Stimulated activated CD8-positive, alpha-beta memory T cell treated with anti-CD3 and anti-CD28 coated beads, Interleukin-4, amount 100 ng/mL, for 1 hour (primary cell): ENCODE measurements at places on chromosomes 12 and 14.

DNA sequence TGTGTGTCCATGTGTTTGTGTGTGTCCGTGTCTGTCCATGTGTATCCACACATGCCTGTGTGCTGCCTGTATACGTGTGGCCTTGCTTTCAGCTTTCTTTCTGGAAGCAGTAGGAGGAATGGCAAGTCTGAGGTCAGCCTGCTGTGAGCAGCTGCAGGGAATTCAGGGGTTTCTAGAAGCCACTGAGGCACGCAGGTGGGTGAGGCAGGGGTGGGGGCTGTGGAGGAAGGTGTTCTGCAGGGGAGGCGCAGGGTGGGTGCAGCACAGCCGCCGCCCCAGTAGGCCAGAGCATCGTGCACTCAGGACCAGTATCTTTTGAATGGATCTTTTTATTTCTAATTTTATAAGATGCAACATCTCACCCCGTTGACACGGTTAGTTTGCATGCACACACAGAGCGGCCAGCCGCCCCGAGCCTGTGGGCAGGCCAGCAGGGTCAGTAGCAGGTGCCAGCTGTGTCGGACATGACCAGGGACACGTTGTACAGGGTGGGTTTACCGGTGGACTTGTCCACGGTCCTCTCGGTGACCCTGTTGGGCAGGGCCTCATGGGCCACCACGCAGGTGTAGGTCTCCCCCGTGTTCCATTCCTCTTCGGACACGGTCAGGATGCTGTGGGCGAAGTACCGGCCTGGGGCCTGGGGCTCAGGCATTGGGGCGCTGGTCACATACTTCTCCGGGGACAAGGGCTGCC is 327.7 kb downstream of the TMEM121 start:
- no peak for DNase-seq

DNA sequence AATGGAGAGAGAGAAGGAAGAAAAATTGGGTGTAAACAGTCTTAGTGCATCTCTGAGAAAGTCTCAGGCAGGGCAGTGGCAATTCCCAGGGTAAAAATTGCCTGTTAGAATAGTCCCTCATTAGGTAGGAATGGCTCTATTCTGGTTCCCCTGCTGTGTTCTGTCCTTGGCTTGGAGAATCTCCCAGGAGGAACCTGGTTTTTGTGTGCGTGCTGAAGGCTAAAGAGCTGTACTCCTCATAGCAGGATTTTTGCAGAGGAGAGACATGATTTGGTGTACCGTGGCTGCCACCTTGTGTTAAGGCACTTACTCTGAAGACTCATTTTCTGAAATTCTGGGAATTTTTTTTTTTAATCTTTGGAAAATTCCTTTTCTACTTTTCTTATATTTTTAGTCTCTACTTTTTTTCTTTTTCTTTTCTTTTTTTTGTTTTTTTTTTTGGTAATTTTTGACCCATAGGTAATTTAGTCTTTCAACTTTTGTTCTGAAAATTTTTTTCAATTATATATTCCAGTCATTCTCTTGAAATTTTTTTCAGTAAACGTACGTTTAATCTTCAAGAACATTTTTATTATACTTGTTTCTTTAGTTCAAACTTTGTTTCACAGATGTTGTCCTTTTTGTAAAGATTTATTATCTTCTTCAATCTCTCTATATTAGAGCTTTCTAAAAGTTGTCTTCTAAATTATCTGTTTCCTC is 63.8 kb downstream of the FBXO33 start:
- no peak for DNase-seq

GRCh38 chr12:27622436-27623195 is 73.6 kb upstream of the REP15 start:
- DNase-seq, result no peak

- no peak for DNase-seq
These were observed 39.1 kb downstream of the CORO1C start for GRCh38 chr12:108691998-108692808.

DNA sequence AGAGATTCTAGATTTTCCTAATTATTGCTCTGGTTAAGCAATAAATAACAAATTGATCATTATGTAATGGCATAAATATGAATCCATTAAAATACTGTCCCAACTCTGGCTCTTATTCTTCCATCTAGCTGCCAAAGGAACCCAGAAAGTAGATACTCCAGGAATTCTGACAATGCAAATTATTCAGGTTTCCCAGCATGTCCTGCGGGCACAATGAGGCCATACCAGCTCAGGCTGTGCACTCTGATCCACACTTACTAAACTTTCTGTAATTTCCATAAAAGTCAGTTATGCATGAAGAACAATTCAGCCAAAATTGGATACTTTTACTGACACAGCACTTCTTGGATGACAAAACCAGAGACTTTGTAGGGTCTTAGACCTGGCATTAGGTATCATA is 576.3 kb downstream of the KCNH5 start:
- no peak for DNase-seq

GRCh38 chr14:67586369-67586768 is 13.7 kb downstream of the PIGH start:
- no peak for DNase-seq

GRCh38 chr14:69993326-69993725 is 114.1 kb downstream of the SMOC1 start:
- DNase-seq, result no peak

GRCh38 chr14:63764620-63765139 is 36.8 kb upstream of the SGPP1 start:
- no peak for DNase-seq

DNA sequence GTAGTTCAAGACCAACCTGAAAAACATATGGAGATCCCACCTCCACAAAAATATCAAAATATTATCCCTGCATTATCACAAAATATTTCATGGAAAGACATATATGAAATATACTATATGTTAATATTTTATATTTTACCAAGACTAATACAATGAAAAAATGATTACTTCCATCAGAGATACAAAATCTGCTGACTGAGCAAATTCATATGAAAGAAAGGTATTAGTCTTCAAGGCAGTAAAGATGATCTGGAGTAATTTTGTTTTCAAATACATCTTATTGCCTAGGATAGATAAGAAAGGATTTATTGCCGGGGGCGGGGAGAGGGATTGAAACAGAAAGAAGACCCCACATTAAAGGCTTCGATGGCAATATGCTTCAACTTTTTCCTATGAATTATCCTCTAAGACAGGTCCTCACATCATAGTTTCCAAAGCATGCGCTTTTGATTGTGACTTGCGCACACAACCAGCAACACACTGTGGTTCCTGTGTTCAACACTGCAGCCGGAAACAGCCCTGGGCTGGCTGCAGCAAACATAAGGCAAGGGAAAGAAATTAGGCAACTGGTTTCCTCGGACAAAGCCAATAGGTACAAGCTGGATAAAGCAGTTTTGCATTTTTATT is 83.2 kb downstream of the SPPL3 start:
- DNase-seq, result no peak

DNA sequence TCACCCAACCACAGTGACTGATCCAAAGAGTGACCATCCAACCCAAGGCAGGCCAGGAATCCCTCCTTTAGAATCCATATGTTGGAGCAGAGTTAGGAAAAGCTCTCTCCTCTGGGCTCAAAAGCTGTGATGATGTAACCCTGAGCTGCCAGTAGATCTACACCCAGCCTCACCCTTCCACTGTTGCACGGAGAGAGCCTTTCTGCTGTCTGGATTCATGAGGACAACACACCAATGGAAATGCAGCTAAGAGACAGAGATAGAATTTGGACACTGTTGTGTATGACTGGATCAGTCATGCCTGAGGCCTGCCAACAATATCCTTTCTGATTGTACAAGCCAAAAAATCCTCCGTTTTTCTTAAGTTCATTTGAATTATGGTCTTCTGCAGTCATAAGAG is 4.4 kb upstream of the OR6J1 start:
- no peak for DNase-seq

GRCh38 chr12:64669270-64669842 is 59.1 kb downstream of the RASSF3 start:
- DNase-seq, result no peak

- no peak for DNase-seq
These were observed 209.4 kb downstream of the PCNX1 start for GRCh38 chr14:71116568-71117122.

- no peak for DNase-seq
These were observed 28.4 kb downstream of the DGLUCY start for GRCh38 chr14:91142214-91142668.

- no peak for DNase-seq
These were observed 5.1 kb downstream of the C12orf56 start for GRCh38 chr12:64385468-64385867.

DNA sequence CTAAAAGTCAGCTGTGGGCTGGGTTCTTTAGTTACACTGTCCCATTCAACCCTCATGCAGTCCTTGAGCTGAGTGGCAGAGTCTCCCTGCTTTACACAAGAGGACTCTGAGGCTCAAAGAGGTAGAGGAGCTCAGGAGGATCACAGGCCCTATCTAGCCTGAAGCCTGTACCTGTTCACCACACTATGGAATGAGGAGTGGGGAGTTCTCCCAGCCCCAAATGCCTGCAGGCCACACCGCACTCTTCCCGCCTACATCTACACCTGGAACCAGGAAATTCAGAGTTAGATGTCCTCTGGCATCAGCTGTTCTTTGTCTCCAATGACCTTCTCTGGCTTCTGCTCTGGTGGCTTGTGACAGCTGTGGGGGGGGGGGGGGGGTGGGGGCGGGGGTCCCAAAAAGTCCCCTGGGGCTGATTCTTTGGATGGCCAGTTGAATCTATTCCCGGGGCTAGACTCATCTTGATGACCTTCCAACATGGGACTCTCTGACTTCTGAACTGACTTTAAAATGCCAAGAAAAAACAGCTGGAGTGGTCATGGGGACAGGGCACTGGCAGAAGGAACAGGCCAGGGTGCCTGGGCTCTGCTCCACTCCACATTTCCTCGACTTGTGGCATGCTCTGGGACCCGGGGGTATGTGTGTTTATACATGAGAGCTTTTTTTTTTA is 30.6 kb downstream of the RIN3 start:
- DNase-seq, result no peak

DNA sequence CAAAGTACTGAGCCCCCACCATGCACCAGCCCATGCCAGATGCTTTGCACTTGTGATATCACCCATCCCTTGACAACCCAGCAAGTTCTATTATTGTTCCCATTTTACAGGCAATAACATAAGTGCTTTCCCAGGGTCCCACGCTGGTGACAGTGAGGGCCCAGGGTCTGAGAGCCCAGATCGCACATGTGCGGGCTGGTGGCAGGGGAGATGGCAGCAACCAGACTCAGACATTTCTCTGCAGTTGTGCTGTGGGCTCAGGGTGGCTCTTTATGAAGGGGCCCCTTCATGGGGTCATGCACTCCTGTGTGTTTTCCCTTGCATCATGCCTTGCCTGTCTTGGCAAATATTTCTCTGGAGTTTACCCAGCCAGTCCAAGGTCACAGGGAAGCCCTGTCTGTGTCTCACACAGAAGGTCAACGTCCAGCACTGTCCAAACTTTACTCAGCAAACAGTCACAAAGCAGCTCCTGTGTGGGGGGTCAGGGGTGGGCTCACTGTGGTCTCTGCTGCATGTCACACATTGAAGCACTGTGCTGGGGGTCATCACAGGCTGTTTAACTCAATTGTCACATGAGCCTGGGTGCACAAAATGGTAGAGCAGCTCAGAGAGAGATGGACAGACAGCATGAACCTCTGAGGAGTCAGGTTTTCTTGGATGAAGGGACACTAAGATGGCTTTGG is 12.7 kb downstream of the SERPINA5 start:
- no peak for DNase-seq

GRCh38 chr14:32635061-32635719 is 303.5 kb upstream of the NPAS3 start:
- no peak for DNase-seq

DNA sequence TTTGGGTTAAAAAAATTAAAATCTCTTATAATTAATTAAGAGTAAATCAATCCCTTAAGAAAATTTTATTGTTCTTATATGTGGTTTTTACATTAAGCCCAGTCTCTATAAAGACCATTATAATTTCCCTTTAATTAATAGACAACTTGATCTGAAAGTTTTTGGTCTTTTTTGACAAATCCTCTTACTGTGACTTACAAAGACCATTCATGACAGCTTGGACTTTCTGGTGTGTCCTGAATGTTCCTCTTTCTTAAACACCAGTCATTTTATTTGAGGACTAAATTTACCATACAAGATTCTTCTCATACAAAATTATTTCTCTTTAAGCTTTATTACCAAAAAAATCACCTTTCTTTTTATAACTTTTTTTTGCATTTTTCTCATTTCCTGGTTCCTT is 368.3 kb downstream of the ADGRD1 start:
- DNase-seq, result no peak

- no peak for DNase-seq
These were observed 141.9 kb downstream of the KCNA5 start for GRCh38 chr12:5185435-5186069.

- DNase-seq, result no peak
These were observed 8.0 kb downstream of the PLEKHG6 start for GRCh38 chr12:6318440-6318879.

DNA sequence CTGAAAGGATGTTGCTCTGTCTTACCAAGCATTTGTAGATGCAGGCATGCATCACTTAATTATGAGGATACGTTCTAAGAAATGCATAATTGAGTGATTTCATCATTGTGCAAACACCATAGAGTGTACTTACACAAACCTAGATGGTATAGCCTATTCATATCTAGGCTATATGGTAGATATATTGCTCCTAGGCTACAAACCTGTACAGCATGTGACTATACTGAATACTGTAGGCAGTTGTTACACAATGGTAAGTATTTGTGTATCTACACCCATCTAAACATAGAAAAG is 75.9 kb downstream of the IFT81 start:
- no peak for DNase-seq

DNA sequence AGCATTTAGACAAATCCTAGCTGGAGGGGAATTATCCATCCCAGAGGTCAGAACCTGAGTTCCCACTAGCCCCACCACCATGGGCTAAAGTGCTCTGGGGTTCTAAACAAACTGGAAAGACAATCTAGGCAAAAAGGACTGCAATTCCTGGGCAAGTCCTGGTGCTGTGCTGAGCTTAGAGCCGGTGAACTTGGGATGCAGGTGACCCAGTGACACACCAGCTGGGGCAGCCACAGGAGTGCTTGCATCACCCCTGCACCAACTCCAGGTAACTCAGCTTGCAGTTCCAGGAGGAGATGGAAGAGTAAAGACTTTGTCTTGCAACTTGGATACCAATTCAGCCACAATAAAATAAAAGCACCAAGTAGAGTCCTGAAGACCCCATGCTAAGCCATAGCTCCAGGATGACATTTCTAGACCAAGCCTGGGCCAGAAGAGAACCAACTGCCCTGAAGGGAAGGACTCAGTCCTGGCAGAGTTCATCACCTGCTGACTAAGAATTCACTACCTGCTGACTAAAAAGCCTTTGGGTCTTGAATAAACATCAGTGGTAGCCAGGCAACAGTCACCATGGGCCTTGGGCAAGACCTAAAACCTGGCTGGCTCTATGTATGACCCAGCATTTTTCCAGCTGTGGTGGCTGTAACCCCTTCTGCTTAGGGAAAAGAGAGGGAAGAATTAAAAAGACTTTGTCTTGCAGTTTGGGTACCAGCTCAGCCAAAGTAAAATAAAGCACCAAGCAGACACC is 223.4 kb upstream of the DIO2 start:
- no peak for DNase-seq

DNA sequence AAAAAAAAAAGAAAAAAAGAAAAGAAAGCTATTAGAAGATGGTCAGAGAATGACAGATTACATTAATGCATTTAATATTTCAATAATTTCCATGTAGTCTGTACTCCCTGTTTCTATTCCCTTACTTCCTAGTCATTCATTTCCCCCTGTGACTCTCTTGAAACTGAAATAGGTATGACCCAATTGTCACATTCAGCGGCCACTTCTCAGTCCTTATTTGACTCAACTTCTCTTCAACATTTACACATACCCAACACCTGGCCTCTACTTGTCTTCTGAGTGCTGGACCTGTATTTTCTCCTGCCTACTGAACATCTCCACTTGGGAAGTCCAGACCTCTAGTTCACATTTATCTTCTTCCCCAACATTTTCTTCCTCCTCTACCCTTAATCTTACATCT is 7.2 kb downstream of the EEA1 start:
- no peak for DNase-seq

- no peak for DNase-seq
These were observed 103.1 kb downstream of the ESR2 start for GRCh38 chr14:64190974-64191502.
